ENCODE measurements at places on chromosomes 7 and 10.

- no peak for DNase-seq
Measured at GRCh38 chr7:117567781-117568180, 88.0 kb downstream of the CFTR start.

DNA sequence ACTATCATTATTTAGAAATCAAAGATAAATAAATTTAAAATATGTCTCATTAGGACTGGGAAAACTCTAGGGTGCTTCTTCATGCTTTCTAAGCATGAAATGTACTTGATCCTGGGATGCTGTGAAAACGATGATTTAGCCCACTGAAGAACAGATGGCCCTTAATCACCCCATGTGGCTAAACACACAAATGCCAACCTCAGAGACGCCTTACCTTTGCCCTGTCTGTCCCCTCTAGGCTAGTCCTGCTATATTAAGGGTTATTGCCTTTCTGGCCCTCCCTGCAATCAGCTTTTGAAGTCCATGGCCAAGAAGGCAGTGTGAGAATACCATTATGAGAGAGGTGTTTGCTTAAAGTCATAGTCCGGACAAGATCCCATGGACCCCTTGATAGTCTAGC, 217.2 kb downstream of the TWIST1 start:
- no peak for DNase-seq

GRCh38 chr10:64103750-64104470, 582.7 kb downstream of the REEP3 start:
- no peak for DNase-seq

DNA sequence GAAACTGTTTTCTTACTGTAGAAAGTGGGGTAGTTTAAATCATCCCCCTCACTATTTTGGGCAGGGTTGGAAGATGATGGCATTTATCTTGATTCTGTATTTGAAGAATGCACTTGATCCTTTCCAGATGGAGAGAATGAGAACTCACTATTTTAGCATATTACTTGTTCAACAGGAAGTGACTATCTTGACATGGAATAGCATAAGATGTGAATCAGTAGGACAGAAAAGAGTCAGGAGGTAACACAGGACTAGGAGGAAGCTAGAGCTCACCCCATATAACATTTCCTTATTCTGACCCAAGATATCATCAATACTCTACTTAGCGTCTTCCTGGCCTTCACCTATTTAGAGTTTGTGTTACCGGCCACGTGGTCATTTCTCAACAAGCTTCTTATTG, 400.2 kb downstream of the PHTF2 start:
- no peak for DNase-seq

DNA sequence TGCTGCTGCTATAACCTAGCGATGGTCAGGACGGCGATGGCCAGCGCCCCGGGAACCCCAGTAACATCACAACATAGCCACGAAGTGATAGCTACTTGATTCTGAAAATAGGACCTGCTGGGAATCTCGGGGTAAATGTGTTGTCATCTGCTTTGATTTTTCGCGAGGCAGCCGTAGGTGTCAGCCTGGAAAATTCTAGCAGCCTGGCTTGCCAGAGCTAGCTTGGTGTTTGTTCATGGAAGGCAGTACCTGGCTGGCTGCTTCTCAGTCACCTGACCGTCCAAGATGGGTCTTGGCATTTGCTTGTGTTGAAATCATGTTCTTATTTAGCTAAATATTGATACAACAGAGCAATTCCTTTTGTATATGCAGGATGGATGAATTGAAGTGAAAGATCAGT, 82.4 kb upstream of the BTBD16 start:
- no peak for DNase-seq
